NCI-H69 (cell line): ENCODE measurements at places on chromosomes 13 and 19.

DNA sequence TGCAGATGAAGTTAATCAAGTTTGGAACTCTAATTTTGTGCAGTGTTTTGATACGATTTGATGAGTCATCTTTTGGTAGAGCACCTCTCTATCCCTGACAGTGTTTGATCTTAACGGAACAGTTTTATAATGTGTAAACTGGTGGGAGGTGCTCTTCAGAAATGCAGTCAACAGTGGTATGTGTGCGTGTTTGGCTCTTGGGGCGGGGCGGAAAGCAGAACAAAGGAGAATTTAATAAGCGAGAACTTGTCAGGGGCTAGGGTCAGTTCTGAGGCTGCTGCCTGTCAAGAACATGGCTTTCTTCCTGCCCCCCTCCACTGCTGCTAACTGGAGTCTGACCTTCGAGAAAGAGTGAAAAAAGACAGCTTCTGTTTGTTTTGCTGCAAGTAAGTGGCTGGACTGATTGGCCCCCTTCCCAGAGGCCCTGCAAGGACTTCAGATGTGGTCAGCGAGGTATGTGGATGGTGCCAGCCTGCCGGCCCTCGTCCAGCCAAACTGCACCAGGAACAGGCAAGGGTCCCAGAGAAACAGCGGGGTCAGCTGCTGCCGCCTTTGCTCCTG is 40.8 kb downstream of the BBC3 start:
- DNase-seq, result peak; percentile 74

- DNase-seq, result no peak
These were observed 17.4 kb downstream of the ZNF586 start for GRCh38 chr19:57786906-57787305.

- DNase-seq, result no peak
These were observed 2.6 kb downstream of the TNFRSF19 start for GRCh38 chr13:23572836-23573235.

GRCh38 chr19:31266731-31267130 is 82.5 kb downstream of the TSHZ3 start:
- DNase-seq, result no peak

- DNase-seq, result no peak
These were observed 26.0 kb upstream of the CHST8 start for GRCh38 chr19:33595783-33596182.

DNA sequence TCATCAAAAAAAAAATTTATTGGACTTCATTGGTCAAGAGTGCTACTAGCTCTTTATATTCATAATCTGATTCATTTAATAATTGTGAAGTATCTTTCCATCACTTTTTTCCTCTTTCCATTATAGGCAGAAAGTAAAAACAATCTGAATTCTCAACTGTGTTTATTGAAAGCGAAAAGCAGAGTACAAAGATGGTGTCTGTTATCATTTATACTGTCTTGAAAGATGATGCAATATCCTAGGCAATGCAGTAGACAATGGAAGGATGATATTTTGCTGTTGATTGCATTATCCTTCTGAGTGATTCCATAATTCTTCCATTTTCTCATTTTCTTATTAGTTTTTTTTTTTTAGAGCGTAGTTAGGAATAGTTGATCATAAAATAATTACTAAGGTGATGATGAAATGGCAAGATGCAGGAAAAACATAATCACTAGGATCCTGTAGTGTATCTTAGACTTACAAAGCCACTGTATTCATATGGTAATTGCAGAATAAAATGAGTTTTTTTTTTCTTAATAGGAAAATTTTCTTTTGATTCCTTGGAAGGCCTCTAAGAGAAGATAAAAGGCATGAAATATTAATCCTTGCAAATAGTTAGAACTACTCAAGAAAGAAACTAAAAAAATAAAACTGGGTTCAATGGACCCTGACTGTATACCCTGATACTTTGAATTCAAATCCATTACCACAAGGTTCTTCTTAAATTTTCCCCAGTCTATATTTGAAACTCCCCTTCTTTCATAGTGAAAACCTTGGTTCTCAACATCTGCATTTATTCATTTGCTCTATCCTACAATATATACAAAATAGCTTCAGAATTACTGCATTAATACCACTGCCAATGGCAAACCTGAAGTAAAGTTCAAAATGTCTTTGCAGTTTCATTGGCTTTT is 11.6 kb downstream of the URI1 start:
- DNase-seq, result no peak

DNA sequence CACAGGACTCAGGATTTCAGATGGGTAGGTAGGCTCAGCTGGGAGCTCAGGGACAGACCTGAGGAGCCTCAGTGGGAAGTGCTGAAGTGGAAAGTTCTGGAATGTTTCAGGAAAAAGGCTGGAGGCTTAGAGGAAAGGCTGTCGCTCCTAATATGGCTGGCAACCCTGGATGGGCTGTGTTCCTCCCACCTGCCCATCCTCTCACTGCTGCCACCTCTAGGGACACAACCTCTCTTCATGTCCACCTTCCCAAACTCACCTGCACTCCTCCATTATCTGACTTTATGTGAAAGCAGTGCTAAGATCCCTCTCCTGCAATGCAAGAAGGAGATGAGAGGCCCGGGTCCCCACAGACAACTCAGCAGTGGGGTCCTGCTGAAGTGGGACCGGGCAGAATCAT is 5.8 kb upstream of the CEACAM21 start:
- DNase-seq, result peak; percentile 22

DNA sequence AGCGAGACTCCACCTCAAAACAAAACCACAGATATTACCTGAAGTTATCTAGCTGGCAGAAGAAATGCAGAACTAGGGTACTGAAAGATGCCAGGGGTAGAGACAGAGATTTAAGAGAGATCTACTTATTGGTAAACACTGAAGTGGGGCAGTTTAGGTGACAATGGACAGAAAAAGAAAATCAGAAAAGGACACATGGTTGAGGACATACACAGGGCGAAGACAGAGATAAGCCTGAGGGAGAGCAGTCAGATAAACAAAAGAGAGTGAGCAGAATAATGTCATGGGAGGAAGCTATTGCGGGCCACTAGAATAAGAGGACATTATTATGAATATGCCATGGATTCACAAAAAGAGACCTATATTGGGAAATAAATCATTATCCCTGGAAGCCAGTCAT is 3.3 kb downstream of the NEK5 start:
- DNase-seq, result no peak
